ENCODE measurements at places on chromosomes 1 and 21.
A peak's percentile ranks its signal among the peaks of the same experiment; 100 is the strongest.

GRCh38 chr1:12148958-12149790 is 17.6 kb upstream of the TNFRSF1B start:
- DNase-seq = no peak

DNA sequence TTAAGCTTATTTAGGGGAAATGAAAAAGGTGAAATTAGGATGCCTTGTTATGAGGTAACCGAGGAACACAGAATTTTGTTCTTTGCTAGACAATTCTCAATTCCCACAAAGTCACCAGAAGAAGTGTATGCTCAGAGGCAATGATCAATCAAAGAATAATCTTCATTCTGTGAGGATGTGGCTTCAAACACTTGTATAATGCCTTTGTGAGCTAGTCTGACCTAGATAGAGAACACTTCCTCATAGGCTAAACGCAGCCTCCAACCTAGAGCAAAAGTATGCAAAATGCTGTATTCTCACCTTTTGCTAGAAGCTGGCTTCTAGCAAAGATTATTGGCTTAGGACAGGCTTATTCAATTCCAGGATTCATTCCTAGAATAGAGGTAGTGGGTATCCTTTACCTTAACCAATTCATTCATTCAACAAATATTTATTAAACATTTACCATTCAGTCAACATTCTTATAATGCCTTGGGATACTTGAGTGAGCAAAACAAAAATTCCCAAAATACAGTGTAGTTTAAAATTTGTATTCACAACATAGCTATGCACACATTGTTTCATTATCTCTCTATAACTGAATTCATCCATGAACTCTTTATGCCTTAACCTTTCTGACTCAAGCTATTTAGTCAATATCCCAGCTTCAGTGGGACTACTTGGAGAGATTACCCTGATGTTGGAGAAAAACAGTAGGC is 530.2 kb downstream of the PTPRC start:
- DNase-seq = no peak

GRCh38 chr1:226656601-226657277 is 82.3 kb downstream of the ITPKB start:
- DNase-seq = peak; percentile 68

DNA sequence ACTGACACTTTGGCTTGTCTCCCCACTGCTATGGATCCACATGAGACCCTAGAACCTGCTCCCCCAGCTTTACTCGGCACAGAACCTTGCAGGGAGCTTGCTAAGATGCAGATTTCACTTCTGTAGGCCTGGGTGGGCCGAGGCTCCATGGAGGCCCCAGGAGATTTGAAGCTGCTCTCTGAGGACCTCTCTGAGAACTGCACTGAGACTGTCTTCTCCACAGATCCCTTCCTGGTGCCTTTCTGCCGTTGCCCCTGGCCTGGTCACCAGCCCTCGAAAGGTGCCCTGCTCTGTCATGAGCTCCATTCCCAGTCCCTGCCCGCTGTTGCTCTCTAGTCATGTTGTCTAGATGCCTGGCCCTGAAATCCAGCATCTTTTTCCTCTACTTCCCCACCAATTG is 588.4 kb downstream of the AJAP1 start:
- no peak for DNase-seq

- peak; percentile 84 for DNase-seq
Observed at GRCh38 chr1:150922519-150922975, 3.6 kb upstream of the SETDB1 start.

- no peak for DNase-seq
Observed at GRCh38 chr21:26719750-26720149, 125.5 kb downstream of the ADAMTS1 start.
